Putamen (tissue), 1 donor: ENCODE measurements at places on chromosomes 2 and 18.
A peak's percentile ranks its signal among the peaks of the same experiment; 100 is the strongest.

DNA sequence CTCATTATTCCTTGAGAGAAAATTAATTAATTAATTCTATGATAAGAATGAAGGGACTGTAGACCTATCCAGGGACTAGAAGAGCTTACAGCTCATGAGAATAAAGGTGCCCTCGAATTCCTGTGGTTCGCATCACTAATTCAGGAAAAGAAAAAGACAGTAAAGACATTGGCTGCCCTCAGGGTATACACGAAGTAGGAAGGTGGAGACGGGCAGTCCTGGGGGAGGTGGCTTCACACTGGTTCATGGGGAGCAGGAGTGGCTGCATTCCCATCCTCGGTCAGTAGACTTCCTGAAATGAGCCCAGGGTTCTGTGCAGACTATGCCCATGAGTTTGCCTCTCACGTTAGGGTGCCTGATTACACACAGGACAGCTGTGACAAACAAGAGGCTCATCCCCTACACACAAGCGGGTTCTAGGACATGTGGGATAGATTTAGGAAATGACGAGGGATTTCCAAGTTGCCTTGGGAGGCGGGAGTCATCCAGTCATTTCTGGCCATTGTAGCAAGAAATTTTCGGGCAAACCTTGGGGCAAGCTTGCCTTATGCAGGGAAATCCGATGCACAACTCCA, 282.2 kb downstream of the CYP26B1 start:
- no peak for DNase-seq

DNA sequence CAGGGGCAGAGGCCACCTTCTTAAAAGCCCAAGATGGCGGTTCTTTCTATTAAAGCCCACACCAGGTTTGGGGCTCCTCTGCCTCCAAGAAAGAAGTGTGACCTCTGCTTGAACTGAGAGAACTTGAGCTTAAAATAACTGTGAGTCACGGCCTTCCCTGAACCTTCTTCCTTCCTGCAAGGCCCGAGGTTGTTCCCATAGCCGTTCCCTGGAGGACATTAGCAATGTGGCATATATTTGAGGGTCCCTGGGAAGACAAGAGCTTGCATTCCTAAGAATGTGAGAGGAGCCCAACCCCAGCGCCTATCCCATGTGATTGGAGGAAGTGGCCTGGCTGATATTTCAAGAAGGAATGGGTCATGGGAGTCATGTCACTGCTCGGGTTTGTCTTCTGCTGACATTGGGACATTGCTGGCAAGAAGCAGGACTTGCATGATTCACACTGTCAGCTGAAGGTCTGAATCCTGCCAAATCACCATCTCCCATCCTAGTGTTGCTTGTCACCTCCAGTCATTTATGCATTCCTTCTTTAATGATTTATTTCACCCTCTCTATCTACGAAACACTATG, 168.1 kb downstream of the TRIB2 start:
- DNase-seq = peak; percentile 7

DNA sequence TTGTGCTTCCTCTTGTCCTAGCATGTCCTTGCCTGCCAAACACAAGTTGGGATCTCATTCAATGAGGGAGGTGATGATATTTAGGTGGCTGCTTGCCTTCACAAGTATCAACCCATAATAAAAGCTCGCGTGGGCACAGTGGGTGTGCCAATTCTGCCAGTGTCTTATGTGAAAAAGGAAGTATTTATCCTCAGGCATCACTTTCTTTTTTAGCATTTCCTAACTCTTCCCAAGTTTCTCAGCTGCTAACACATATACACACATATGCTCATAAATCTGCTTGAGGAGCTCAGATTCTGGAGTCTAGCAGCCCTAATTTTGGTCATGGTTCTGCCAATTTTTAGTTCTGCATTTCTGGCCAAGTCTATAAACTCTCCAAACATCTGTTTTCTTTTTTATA, 319.5 kb upstream of the HNMT start:
- no peak for DNase-seq

DNA sequence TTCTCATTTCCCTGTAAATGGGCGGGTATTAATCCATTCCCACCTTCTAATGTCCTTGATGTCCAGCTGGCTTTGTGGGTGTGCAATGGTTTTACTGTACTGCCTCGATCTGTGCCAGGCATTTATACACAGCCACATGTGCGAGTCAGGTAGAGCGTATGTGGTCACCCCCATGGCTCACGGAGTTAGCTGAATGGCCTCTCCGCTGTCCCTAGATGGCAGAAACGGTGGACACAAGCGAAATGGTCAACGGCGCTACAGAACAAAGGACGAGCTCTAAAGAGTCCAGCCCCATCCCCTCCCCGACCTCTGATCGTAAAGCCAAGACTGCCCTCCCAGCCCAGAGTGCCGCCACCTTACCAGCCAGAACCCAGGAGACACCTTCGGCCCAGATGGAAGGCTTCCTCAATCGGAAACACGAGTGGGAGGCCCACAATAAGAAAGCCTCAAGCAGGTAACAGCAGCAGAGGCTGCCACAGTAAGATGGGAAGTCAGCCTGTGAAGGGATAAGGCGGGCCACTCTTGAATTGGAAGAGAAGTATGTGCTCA, 59.1 kb upstream of the EML6 start:
- no peak for DNase-seq

DNA sequence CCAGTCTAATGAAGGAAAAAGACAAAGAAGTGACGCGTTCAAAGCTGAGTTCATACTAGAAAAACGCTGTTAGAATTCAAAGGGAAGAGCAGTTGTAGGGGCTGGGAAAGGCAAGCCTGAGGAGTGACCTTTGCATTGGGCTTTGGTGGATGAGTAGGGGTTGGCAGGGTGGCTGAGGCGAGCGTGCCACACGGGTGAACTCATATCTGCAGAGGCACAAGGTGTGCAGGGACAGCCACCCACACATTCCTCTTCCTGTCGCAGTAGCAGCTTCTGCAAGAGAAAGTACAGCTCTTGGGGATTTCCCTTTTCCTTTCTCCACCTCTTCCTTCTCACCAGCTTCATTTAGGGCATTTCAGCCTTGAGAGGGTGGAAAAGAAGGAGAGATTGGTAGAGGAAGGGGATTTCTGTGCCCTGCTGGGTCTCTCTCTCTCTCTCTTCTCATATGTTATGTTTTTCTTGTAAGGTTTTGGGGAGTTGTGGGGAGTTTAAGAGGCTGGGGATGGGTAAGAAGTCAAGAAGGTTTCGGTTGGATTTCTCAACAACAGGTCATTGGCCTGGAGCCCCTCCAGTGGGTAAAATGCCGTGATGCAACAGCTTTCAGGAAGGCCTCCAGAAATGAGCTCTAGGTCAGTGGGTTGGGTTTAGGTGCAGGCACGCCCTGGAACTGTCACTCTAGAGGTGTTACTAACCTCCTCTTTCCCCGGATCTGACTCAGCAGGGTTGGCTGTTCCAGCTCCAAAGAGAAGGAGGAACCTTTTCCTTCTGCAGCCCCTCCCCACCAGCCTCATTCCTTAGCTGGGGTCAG, 40.1 kb downstream of the ODC1 start:
- no peak for DNase-seq

- DNase-seq = no peak
Observed at GRCh38 chr2:7813541-7814292, 868.1 kb upstream of the ID2 start.

DNA sequence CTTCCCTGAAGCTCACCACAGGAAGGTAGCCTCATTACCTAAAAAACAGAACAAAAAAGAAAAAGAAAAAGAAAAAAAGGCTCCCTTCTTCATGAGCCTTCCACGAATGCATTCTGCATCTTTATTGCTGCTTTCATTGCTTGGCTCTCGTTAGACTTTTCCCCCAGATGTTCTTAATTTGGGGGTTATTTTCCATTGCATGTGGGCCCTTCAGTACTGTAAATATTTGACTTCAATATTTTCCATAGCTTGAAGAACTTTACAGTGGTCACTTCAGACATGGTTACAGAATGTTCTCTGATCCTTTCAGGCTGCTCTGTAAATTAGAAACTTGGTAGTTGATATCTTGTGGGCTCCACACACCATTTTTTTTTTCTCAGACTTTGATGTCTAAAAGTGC, 65.6 kb upstream of the COPS8 start:
- no peak for DNase-seq

GRCh38 chr2:118642501-118642900, 204.9 kb downstream of the EN1 start:
- no peak for DNase-seq

DNA sequence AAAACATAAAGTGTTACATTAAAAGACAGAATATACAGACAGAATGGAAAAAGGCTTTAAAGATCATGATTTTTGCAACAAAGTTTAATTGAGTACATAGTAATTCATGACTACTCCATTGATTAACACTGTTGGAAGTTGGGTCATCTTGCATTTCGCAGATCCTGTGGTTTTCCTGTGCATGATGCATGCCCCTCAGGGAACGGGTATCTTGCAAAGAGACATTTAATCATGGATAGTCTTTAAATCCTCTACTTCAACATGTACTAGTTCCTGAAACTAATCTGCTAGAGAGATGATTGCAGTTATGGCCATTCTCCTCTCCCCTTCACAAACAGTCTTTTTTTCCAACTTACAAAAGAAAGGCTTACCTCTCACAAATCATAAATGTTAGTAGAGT, 155.6 kb upstream of the DSEL start:
- DNase-seq = no peak

DNA sequence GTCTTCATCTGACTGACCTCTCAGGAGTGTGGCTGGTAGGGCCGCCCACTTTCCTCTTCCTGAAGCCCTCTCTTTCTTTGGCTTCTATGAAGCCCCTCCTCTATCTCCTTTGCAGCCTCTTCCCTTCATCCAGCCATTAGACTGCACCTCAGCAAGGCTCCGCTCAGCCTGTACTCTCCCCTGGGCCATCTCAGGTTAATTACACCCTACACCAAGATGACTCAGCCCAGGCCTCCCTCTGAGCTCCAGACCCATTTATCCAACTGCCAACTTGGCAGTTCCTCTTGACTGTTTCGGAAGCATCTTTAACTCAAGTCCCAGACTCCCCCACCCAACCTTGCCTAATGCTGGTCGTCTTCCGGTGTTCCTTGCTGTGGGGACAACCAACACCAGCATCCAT, 5.8 kb upstream of the WNT6 start:
- no peak for DNase-seq

DNA sequence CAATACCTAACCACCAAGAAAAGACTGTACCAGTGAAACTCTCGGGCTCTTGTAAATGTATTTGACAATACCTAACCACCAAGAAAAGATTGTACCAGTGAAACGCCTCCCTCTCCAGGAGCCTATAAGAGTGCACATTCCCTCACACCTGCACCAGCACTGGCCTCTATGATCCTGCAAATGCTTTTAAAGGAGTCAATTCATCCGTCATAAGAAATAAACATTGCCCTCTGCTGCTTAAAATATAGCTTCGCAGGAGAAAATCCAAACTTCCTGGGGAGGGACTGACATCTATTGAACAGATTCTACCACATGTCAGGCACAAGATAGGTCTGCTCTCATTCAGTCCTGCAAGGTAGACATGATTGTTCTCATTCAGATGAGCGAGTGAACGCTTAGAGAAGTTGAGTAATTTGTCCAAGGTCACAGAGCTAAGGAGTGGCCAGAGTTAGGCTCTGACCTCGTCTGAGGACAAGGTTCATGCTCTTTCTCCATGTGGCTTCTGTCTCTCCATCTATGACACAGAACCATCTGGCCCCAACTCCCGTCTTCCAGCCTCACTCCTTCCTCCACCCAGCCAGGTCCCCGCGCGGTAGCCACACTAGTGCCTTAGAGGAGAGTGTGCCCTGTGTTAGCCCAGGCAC, 38.7 kb downstream of the MCFD2 start:
- peak; percentile 32 for DNase-seq

DNA sequence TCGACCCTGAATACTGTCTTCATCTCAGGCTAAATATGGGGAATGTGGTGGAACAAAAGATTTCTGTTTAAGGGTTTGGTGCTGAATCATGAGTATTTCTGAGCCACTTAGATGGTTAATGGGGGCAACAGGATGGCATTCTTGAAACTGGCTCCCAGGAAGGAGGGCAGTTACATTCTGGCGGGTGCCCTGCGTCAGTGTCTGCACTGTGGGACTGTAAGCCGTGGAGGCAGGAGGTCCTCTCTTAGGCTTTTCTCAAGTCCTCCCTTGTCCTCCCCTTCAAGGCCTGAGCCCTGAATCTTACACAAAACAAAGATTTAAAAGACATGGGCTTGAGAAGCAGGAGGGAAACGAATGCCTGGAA, 45.7 kb downstream of the PSD4 start:
- no peak for DNase-seq

DNA sequence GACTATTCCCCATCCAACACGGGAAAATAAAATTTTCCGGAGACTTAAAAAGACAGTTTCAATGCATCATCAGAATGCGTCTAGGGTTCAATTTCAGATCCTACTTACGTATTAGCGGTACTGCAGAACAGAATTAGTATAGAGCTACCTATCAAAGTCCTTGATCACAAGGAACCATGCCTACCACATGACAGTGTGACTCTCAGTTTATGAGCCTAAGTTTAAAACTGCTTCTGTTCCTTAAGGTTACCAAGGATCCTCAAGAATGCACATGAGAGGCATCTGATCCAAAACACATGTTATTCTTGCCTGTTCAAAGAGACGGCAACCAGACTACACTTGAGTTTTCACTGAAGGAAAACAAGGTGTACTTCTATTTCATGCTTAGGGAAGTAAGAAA, 369.7 kb downstream of the EPHA4 start:
- DNase-seq = no peak

DNA sequence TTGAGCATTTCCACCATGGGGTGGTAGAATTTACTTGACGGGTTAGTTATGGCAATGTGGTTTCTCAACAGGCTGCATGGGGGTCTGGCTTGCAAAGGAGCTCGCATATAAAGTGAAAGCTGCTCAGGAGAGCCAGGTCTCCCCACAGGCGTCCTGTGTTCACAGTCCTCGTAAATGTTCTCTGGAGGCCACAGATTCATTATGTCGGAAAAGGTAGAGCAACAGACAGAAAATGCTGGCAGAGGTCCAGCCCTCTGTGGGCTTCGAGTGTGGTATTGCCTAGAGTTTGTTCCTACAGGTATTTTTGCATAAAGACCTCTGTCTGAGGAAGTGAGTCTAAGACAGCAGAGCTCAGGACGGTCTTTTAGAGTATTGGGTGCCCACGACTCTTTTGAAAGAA, 96.4 kb downstream of the CDCA7 start:
- DNase-seq = no peak

DNA sequence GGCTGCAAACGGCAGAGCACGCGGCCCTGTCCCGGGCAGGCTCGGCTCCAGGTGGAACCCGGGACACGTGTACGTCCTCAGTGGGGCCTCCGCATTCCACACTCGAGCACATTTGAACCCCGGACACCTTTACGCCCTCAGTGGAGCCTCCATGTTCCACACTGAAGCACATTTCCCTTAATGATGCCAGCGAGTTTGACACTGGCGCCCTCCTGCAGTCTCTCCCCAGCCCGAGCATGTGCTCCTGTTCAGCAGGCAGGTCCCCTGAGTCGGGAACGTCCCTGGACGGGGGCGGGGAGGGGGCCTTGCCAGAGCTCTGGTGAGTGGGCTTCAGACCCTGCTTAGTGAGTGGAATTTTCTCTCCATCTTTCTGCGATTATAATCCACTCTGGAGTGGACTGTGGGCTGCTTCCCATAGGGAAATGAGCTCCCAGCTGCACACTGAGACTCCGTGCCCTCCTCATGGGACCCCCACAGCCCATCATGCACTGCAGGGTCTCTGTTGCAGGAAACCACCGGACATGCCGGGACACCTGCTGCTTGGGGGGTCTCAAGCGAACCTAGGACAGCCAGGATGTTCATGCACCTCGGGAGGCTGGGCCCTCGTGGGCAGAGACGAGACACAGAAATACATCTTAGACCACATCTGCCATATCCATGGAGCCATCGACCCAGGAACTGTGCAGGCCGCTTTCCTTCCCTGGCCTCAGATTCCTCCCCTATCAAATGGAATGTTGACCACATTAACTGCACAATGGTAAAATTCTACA, 70.3 kb upstream of the SNTG2 start:
- DNase-seq = no peak

- DNase-seq = peak; percentile 53
Observed at GRCh38 chr2:127645395-127646291, at the start of gene GPR17. Gene GPR17, plus strand, starts transcription at chr2:127646153. Its CDS starts 4,583 bp downstream, at chr2:127650736.
